HepG2 (cell line): ENCODE measurements at places on chromosomes 2 and 18.

DNA sequence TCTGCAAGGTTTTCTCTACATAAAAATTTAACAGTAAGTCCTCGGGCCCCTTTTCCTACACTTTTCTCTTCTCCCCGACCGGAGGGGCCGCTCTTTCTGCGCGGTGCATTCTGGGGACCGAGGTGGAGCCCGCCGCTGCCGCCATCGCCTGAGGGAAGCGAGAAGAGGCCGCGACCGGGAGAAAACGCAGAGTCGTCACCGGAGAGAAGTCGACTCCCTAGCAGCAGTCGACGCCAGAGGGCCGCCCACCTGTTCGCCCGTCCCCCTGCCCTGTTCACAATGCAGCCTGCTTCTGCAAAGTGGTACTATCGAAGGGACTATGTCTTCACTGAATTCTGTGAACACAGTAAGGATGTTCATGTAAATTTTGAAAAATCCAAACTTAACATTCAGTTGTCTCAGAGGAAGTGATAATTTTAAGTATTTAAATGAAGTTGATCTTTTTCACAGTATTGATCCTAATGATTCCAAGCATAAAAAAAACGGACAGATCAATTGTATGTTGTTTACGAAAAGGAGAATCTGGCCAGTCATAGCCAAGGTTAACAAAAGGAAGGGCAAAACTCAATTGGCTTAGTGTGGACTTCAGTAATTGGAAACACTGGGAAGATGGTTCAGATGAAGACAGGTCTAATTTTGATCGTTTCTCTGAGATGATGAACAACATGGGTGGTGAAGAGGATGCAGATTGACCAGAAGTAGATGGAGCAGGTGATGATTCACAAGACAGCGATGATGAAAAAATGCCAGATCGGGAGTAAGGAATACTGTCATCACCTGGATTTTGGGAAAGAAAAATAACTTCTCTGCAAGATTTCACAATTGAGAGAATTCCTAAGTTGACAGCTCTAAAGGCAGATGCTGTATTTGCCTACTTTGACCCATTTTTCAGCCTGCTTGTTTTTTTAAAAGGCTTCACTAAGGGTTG is 55.8 kb downstream of the ASXL2 start:
- no peak for DNase-seq

DNA sequence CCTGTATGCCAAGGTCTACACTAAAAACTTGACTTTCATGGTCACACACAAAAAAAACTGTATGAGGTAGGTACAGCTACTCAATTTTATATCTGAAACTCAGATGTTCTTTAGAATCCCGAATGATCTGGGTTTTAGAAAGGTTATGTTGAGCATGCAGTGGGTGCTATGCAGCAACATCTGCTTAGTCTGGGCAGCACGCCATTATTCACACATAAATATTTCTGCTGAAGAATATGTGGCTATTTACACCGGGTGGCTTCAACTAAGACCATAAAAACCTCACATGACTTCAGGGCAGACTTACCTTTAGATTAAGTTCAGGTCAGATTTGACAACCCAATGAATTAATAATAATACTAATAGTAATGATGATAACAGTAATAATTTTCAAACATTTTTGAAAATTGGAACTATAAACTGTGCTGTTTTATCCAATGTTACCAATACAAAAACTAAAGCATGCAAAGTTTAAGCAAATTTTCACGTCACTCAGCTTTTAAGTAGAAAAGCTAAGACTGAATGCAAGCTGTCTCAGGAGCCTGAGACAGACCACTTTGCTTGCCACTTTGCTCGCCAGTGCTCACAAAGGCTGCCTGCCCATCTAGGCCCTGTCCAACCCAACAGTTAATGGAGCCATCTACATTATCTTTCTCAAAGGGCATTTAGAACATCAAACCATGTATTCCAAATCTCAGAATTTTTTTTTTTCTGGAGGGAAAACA is 292.0 kb downstream of the CNTNAP5 start:
- no peak for DNase-seq

GRCh38 chr18:46299465-46300008 is 195.4 kb downstream of the HAUS1 start:
- DNase-seq, result no peak

- no peak for DNase-seq
Measured at GRCh38 chr18:26806224-26806623, 59.3 kb downstream of the AQP4 start.

GRCh38 chr2:69848186-69848790 is 18.8 kb downstream of the GMCL1 start:
- no peak for DNase-seq

DNA sequence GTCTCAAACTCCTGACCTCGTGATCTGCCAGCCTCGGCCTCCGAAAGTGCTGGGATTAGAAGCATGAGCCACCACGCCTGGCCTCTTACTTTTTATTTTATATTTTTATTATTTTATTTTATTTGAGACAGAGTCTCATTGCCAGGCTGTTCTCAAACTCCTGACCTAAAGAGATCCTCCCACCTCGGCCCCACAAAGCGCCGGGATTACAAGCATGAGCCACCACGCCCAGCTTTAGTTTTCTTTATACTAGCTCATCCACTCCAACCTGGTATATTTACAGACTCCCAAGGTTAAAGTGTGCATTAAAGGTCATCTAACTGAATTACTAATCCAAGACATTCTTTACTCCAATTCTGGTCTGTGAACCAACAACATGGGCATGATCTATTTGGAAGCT is 26.8 kb downstream of the ATAD2B start:
- no peak for DNase-seq

DNA sequence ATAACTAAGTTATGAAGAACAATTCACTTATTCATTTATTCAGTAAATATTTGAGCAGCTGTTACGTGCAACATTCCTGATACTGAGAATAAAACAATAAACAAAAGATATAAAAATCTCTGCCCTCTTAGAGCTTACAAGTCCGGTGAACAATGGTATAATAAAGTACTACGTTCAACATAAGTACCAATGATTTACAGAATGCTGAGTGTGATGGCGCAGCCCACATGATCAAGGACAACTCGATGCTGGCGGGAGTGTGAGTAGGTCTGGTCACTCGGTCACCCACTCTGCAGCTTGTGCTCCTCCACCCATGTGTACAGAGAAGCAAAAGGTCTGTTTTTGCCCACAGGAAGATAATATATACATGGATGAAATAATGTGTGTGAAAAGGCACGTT is 254.3 kb downstream of the BCL11A start:
- DNase-seq, result no peak

DNA sequence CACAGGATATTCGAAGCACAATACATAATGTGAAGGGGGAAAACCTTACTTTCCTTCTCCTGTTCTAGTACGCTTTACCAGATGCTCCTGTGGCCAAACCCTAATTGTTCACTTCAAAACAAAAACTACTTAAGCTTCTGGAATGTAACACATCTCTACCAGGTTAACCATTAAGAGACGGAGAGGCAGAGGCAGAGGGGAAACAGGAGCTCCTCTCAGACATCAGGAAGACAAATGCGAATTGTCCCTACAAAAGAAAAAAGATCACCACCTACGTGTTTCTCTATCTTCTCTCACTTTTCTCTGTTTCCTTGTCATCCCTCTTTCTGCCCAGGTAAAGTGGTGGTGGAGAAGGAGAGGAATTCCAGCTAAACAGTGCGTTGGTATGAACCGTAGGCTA is 266.8 kb downstream of the NRXN1 start:
- no peak for DNase-seq

DNA sequence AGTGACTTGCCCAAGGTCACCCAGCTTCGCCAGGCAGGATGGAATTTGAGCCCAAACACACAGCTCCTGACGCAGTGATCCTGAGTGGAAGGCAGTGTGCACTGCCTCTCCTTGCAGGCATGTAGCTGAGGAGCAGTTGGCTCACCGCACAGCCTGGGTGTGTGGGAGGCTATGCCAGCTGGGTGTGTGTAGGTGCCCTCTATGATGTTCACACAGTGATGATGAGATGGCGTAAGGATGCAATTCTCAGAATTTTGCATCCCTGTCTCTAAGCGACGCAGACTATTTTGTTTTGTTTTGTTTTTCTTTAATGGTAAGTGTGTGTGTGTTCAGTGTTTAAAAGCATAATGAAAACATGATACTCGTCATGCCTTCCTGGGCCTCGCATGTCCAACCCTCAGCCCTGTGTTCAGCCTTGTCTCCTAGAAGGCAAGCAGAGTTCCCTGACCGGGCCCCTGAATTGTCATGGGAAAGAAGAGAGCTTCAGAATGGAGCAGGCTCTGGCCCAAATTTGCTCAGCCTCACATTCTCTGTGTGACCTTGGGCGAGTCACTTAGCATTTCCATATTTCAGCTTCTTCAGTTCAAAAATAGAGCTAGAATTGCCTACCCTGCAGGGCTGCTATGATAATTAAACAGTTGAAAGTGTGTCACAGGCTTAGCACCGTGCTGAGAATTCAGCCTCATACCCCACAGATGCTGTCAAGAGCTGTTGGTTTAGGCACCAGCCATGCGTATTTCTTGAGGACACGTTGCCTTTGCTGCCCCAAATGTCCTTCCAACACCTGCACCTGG is 603.6 kb upstream of the RAB6C start:
- no peak for DNase-seq
